ENCODE measurements at places on chromosomes 6 and 20. TPM values are rescaled to one million over a fixed set of nuclear protein-coding genes. Genes with fewer than 3 reads are reported as not detected.

Gene TUBE1
- 14.7 TPM for polyA plus RNA-seq

Gene PEDS1
- 34.1 TPM for polyA plus RNA-seq

Gene PTCHD4
- 2.3 TPM for polyA plus RNA-seq

Gene C2
- polyA plus RNA-seq, result 1.9 TPM

Gene FERMT1
- 2.8 TPM for polyA plus RNA-seq

Gene TSPO2
- not detected for polyA plus RNA-seq

Gene PTPRK
- polyA plus RNA-seq, result 53.7 TPM

Gene THBS2
- 95.8 TPM for polyA plus RNA-seq

Gene HDDC2
- polyA plus RNA-seq, result 116 TPM

Gene SIGLEC1
- not detected for polyA plus RNA-seq

Gene KCNK15
- not detected for polyA plus RNA-seq

Gene TMC2
- polyA plus RNA-seq, result not detected

Gene TRDN
- polyA plus RNA-seq, result not detected

Gene EFCAB8
- not detected for polyA plus RNA-seq

GRCh38 chr6:81384921-81385320 is 367.6 kb downstream of the TENT5A start:
- DNase-seq, result no peak

- no peak for DNase-seq
Measured at GRCh38 chr6:25717866-25718740, 36.4 kb upstream of the SLC17A4 start.

- no peak for DNase-seq
Measured at GRCh38 chr6:138655828-138656227, 117.7 kb upstream of the CCDC28A start.

DNA sequence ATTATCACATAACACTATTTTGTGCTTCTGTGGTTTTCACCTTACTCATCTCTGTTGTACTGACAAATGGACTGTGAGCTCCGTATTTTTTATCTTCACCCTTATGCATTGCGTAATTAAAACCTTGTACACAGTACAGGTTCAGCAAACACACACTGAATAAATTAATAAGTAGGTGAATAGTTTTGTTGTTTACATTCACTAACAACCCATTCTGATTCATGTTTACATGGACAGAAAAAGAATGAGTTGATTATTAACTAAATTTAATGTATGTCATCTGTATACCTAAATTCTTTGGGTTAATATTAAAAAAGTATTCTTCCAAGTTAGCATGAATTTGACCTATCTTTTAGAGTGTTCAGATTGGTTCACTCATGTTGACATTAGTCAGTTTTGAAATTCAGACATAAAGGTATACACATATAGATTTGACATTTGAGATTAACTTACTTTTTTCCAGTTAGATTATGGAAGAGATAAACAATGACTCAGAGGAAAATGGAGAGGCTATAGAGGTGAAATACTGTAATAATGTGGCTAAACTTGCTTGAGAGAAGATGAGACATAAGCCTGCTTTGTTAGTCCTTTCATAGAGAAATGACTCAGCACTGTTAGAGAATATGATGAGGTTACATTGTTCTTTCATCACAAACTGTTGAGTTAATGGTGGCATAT is 541.7 kb upstream of the FLRT3 start:
- DNase-seq, result peak; percentile 4

DNA sequence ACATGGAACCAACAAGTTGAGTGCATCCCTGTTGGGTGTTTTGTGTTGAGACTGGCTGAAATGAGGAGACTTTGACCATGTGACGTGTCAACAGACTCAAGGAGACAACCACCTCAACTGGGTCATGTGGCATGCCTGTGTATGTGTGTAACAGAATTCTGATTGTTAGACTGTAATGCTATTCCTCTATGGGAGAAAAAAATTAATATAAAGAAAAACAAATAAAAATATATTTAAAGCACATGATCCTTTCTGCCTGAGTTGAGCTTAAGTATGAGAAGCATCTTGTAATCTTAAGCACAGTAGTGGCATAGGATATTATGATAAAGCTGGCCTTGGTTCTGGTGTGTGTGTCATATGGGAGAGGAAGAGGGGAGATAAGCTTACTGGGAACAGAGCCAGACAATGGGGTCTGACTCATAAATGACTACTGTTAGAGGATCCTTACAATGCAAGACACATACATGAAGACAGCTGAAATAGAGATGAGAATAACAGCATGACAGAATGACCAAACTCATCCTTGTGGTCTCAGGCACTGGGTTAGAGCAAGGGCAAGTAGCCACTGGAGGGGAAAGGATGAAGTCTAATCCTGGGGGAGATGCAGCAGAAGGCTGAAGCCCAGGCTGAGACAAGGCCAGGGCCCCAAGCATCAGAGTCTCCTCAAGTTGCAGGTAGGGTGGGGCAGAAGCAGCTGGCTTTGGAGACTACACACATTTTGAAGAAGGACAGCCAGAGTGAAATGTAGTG is 9.2 kb downstream of the TP53INP2 start:
- DNase-seq, result peak; percentile 97

DNA sequence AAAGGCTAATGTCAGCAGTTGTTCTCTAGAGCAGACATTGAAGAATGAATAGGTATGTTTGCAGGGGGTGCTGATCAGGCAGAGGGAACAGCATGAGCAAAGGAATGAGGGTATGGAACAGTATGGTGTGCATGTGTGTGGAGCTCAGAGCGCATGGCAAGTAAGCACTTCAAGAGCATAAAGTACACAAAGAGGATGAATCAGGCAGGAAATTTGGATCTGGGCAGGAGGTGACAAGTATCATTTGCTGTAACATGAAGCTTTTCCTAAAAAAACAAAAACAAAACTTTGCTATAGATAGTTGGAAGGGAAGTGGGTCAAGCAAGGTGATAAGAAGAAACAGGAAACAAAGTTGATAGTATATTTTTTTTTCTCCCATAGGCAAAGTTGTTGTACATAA is 746.8 kb downstream of the HDGFL1 start:
- DNase-seq, result no peak

- no peak for DNase-seq
Measured at GRCh38 chr20:17635332-17636244, 46.5 kb downstream of the RRBP1 start.

- DNase-seq, result no peak
Measured at GRCh38 chr20:50496773-50497385, 13.3 kb upstream of the PTPN1 start.

DNA sequence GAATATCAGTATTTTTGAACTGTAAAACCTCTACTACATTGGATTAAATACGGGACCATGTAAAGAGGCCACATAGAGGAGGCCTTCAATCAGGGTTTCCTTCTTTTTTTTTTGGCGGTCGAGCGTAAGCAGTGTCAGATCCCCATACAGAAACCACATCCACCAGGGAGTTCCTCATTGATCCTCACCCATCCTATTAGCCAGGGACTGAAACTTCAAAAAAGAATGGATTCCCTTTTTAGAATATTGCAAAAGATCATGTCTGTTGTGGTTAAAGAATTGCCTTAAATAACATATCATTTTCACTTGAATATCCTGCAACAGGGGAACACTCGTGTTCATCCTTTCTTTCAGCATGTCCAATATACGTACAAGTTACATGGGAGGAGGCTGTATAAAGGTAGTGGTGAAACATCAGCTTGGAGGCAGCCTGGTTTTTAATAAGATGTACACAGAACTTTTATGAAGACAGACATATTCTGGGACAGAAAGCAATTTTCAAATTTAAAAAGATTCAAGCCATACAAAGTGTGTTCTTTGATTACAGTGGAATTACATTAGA is 96.1 kb downstream of the PPP1R14C start:
- DNase-seq, result no peak

DNA sequence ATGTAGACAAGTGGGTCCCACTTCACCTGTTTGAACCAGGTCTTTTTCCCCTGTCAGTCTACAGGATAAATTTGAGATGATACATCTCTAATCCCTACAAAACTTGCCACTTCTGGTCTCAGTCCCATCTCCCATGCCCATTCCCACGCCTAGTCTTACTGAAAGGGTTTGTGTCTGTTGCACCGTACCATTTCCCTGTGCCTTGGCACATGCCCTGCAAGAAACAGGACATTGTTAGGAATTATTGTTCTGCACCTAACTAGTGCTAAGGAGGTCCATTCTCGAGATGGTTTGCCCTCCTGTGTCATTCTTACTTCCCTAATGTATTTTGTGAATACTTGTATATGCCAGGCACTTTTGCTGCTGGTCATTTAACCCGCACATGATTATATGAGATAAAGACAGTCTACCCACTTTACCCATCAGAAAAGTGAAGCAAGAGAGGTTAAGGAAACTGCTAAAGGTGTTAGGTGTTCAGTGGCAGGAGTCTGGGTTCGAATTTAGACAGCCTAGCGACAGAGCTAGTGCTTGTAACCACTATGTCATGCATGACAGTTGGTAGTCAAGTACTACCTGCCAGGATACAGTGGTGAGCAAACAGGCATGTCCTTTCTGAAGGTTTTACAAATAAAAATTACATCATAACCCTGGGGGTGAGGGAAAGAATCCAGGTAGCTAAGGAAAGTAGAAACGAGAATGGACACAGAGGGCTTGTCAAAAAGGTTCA is 12.7 kb downstream of the FAM217A start:
- DNase-seq, result no peak

GRCh38 chr6:90160013-90160412 is 136.6 kb downstream of the BACH2 start:
- DNase-seq, result no peak

DNA sequence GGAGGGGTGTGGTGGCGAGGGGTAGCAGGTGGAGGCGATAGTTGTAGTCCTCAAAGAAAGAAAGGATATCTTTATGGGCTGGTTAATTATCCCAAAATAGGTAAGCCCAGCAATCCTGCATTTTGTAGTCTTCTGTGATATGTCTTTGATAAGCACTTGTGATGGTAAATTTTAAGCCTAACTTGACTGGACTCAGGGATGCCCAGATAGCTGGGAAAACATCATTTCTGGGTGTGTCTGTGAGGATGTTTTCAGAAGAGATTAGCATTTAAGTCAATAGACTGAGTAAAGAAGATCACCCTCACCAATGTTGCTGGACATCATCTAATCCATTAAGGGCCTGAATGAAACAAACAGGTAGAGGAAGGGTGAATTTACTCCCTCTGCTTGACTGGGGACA is 124.8 kb upstream of the RIPOR2 start:
- no peak for DNase-seq

DNA sequence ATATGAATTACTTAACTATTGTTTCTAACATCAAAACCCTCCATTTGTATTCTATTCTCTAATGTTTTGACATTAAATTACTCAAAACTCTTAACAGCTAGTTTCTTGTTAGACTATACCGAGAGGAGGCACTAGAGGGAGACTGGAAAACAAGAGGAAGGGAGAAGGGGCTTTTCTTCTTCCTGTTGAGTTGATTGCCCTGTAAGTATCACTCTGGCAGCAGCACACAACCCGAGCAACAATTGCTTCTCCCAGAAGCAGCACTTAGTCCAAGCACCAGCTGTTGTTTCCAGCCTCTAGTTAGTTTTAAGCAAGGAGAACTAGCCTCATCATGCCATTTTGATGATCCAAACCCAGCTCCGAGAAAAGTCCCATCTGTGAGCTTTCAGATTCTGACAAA is 603.8 kb downstream of the PRKN start:
- DNase-seq, result no peak

GRCh38 chr6:142722841-142723240 is 222.1 kb downstream of the HIVEP2 start:
- DNase-seq, result no peak

DNA sequence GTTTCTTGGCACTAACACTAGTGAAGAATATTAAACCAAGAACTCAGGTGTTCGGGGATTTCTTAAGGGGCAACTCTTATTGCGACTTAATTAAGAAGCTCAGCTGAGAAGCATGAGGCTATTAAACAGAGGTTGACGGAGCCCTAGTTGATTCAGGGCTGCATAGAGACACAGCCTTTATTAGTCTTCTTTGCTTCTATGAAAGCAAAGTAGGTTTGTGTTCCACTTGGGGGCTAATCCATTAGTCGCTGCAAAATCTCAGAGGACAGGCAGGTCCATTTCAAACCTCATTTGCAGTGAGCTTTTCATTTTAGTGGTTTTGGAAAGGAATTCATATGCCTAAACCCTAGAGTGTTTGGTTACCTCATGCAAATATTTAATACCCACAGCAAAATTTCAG is 506.6 kb upstream of the SULF2 start:
- DNase-seq, result no peak

GRCh38 chr6:99121748-99122147 is 174.0 kb upstream of the FBXL4 start:
- DNase-seq, result no peak

DNA sequence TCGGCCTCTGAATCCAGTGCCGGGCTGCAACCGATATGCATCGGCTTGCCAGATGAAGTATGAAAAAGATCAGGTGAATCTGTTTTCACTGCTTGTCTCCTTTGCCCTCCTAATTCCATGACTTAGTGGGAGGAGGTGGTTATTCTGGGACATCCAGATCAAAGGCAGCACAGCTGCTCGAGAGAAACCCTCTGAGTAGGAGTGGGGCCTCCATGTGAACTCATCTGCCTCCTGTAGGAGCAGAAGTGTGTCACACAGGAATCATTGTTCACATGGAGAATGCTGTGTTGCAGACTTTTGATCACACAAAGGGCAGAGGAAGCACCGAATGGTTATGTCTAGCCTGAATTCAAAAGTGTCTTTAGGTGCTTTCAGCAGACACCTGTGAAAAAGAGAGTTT is 73.1 kb upstream of the SLC22A1 start:
- no peak for DNase-seq

GRCh38 chr20:43825051-43825402 is 89.6 kb upstream of the TOX2 start:
- DNase-seq, result no peak

- no peak for DNase-seq
Measured at GRCh38 chr6:53325785-53326184, 23.0 kb downstream of the ELOVL5 start.

DNA sequence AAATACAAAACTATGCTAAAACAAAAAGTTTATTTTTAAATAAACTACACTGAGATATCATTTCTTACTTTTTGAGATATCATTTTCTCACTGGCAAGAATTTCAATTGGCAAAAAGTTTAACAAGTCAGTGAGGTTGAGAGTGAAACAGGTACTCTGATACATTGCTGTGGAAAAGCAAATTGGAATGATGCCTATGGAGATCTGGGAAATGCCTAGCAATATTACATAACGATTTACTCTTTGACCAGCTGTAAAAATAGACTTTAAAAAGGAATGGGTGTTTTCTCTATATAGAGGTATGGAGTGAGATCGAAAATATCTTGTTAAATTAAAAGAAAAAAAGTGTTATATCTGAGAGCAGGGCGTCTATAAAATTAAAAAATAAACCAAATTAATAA is 16.9 kb downstream of the CGAS start:
- DNase-seq, result no peak

- DNase-seq, result no peak
Measured at GRCh38 chr6:142482249-142482648, 180.4 kb downstream of the ADGRG6 start.

All from AG04450 (cell line).